Peyer's patch (tissue), 4 donors: ENCODE measurements at places on chromosomes 4 and X. TPM values are rescaled to one million over a fixed set of nuclear protein-coding genes. Genes with fewer than 3 reads are reported as not detected.

DNA sequence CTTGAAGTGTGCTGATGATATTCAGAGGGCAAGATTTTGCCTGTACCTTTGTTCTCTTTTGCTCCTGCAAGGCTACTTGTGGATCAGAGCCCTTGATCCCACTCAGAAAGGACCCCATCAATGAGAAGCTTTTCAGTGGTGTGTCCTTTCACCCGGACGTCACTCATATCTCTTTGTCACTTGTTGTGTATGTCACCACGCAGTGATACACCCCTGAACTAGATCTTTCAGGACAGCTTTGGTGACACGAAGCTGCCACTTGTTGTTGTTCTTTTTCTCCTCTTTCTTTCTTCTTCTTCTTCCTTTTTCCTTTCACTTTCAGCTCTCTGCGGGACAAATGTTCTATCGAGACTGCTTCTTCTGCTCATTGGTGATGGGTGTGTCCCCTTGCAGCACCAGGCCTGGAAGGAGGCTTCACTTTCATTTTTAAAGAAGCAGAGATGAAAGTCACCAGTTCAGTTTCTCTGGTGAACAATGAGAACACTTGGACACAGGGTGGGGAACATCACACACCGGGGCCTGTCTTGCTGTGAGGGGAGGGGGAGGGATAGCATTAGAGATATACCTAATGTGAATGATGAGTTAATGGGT is 83.6 kb downstream of the NBDY start:
- H3K27ac ChIP-seq: peak overlapping the region; percentile 57
- peak overlapping the region; percentile 19 for H3K4me3 ChIP-seq
- no peaks in the 10 kb centered on the region for H3K36me3 ChIP-seq

DNA sequence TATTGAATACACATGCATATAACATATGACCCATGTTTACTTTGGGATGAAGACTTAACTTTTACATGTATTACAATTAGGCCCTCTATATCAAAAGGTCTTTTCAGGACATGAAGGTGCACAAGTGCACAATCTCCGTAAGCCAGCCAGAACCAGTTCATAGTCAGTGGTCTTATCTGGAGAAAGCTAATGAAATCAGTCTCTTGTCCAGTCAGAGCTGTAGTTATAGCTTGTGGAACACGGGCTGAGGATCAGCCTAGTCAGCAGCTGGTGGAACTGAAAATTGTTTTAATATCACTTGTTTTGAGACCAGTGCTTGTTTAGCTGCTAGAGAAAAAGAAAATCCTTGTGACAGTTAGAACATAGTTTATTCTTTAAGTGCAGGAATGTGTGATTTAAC is 197.9 kb downstream of the IL13RA2 start:
- no peak for DNase-seq
- H3K27me3 ChIP-seq: no peaks in the 10 kb centered on the region
- H3K36me3 ChIP-seq: no peaks in the 10 kb centered on the region

DNA sequence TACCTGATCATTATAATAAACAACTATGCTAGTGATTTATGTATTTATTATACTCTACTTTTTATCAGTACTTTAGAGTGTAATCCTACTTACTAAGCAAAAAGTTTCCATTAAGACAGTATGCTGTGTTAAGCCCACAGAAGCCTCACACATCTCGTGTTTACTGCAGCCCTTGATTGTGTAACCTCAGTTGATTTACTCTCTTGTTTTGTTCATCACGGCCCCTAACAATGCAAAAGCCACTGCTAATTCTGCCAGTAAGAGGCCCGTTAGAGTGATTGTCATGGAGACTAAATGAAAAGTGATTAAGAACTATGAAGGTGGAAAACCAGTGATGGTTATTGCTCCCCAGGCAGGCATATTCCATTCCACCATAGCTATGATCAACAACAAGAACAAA is 436.2 kb downstream of the SPOCK3 start:
- no peak overlapping the region for H3K4me3 ChIP-seq
- H3K27ac ChIP-seq: no peak overlapping the region
- no peaks in the 10 kb centered on the region for H3K4me1 ChIP-seq
- H3K27me3 ChIP-seq: no peaks in the 10 kb centered on the region

POU3F4 gene
- total RNA-seq: not detected

OCRL gene
- total RNA-seq: 19.4 TPM

- H3K4me1 ChIP-seq: no peaks in the 10 kb centered on the region
- H3K27ac ChIP-seq: no peak overlapping the region
- no peaks in the 10 kb centered on the region for H3K27me3 ChIP-seq
- no peak for DNase-seq
These were observed 27.6 kb downstream of the OPRPN start for GRCh38 chr4:70425306-70425705.

ADGRL3 gene
- 39.6 TPM for total RNA-seq

- DNase-seq: no peak
- no peaks in the 10 kb centered on the region for H3K36me3 ChIP-seq
- no peak overlapping the region for H3K27ac ChIP-seq
These were observed 3.1 kb upstream of the MTMR1 start for GRCh38 chrX:150690126-150690525.

DNA sequence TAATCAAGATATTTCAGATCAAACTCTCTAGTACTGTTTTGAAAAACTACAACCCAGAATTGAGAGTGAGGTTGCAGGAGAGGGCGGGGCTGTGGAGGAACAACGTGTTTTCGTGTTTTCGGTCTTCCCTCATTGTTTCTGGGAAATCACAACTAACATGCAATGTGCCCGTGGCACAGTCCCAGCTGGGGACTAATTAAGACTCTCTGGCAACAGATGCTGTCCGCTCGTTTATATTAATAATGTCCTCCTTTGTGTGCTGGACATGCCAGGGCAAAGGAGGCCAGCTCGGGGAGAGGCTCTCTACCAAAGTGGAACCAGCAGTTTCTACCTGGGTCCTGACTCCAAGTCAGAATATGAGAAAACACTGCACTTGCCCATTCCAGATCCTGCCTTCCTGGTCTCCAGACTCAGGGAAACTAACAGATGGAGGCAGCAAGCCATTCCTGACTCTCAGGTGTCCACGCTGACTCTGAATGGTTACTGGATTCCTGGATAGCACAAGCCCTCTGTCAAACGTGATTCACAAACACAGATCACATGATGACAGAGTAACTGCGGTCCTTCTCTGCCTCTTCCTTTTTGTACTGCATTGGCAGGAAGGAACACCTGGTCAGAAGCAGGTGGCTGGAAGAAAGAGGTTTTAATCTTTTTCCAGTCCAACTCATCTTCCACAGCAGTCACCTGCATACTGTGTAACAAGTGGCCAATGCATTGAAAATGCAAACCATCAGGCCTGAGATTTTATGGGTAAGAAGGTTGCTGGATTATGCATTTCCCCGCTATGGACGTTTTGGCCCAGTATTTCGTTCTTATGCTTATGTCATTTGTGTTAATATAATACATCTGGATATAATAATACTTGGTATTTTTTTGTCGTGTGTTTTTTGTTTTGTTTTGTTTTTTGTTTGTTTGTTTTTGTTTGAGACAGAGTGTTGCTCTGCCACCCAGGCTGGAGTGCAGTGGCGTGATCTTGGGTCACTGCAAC is 65.0 kb downstream of the COQ2 start:
- no peaks in the 10 kb centered on the region for H3K36me3 ChIP-seq
- H3K27me3 ChIP-seq: no peaks in the 10 kb centered on the region
- H3K4me3 ChIP-seq: peak overlapping the region; percentile 24
- H3K27ac ChIP-seq: peak overlapping the region; percentile 63
- DNase-seq: peak; percentile 65
